Effector CD8-positive, alpha-beta T cell (primary cell): ENCODE measurements at places on chromosomes 16 and 17.

DNA sequence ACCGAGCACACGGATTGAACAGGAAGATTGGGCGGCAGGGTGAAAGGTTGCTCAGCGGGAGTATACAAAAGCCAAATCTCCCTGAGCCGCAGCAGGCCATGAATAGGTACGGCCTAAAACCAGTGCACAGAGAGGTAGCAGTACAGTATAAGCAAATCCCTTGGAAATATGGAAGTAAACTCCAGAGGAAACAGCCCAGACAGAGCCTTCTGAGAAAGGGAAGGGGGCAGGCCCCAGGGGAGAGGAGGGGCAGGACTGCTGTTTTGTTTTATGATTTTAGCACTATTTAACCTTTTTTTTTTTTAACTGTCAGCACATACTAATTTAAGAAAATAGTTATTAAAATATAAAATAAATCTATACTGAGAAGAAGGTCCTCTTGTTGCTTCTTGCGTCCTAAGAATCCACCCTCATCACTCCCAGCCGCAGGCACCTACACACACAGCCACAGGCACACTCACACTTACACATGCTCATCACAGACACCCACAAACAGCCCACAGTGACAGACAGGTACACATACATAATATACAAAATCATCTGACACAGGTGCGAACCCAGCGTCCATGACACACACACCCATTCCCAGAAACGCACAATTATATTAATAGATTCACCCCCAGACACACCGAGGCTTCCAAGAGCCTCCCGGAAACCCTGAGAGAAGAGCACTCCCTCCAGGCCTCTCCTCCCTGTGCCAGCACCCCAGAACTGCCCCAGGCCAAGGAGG is 12.8 kb downstream of the PLXDC1 start:
- DNase-seq, result no peak

- no peak for DNase-seq
These were observed 6.6 kb downstream of the KRT39 start for GRCh38 chr17:40960144-40960543.

DNA sequence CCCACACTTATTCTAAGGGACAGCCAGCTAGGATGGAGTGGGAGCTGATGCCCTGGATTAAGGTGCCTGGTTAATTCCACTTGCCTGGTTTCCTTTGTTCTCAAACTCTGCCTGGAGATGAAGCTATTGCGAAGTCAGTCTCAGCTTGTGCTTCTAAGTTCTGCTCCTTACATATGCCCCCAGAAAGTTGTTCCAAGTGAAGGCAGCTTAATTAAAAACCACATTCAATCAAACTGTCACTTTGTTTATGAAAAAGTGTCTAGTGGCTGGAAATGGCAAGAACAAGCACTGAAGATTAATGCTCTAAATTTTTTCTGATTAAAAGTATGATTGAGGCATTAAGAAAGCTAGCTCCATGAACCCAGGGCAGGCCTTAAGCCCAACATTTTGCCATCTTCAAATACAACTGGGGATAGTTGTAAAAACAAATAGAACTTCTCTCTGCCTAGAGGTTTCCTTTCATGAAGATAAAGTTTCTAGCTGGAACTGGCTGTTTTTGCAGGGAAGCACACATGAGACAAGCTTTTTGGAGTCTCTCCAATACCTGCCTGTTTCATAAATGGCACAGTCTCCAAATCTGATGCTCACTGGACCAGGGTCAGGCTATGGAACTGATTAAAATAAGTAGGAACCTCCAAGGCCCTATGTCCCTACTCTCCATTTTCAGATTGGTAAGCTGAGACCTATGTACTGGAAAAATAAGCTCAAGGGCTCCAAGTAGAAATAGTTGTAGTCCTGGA is 100.9 kb downstream of the GRIN2A start:
- DNase-seq, result no peak

GRCh38 chr17:8133941-8134340 is 10.0 kb upstream of the HES7 start:
- DNase-seq, result no peak

- DNase-seq, result no peak
These were observed 588.7 kb downstream of the CDH13 start for GRCh38 chr16:83215406-83216001.

GRCh38 chr16:50523710-50524109 is 24.5 kb upstream of the NKD1 start:
- no peak for DNase-seq

DNA sequence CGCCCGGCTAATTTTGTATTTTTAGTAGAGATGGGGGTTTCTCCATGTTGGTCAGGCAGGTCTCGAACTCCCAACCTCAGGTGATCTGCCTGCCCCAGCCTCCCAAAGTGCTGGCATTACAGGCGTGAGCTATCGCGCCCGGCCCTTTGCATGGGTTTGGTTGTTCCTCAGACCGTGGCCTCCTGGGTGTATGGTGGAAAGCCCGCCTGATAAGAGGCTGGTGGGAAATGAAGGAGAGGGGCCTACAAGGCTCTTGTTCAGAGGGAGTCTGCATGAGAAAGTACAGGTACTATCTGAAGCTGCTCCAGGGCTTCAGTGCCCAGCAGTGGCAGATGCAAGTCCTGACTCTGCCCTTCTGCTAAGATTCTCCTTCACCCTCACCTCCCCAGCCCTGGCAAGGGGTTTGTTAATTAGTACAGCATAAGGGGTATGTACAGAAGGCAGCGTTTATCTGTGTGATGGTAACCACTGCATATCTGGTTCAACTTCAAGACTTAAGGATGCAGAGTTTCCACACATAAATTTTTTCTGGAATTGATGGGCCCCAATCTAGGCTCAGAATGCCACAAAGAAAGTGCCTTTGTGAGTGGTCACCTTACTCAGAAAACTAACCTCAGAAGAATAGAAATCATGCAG is 24.2 kb downstream of the GRB7 start:
- no peak for DNase-seq

GRCh38 chr17:44097110-44097958 is 26.1 kb downstream of the HDAC5 start:
- no peak for DNase-seq

DNA sequence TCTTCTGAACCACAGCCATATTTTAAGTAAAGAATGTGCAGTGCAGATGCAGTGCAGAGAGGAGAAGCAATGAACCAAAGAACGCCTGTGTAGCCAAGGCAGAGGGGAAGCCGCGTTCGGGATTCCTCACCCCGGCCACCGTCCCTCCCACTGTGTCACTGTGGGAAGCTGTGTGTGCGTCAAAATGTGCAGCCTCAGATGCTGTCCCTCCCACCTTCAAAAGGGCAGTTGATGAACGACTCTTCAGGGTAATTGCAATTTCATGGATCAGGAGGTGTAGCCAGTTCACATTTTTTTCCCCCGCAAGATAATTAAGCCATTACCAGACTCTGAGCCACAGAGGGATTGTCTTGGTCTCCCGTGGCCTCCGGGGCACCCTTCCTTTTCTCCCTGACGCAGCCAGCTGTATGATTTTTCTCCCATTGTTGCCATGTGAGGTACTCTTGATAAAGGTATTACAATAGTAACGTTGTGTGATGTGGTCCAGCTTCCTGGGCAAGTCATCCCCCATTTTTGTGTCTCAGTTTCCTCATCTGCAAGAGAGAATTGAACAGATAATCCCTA is 190.0 kb downstream of the FOXL1 start:
- DNase-seq, result no peak

DNA sequence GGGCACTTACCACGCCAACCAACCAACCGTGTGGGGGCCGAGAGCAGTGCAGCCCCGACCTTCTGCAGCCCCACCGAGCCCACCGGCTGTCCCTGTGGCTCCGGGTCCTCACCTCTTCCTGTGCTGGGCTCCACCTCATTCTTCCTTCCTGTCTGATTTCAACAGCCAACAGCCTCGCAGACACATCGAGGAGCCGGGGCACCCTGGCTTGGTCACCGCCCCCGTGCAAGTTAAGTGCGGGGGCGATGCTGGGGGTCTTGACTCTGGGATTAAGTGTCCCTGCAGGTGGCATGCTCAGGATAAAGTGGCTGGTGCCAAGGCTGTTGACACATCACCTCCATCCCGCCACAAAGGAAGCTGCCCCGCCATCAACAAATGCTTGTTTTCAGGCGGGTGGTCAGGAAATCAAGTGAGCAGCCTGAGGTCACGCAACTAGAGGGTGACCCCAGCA is at the start of gene NLRC3:
Gene NLRC3 (minus strand): TSS at position 102 of the 451 bp plus-strand sequence. CDS start 12,367 bp downstream, outside the sequence.
- DNase-seq, result no peak

GRCh38 chr17:50520483-50520882 is 12.1 kb upstream of the EPN3 start:
- no peak for DNase-seq

DNA sequence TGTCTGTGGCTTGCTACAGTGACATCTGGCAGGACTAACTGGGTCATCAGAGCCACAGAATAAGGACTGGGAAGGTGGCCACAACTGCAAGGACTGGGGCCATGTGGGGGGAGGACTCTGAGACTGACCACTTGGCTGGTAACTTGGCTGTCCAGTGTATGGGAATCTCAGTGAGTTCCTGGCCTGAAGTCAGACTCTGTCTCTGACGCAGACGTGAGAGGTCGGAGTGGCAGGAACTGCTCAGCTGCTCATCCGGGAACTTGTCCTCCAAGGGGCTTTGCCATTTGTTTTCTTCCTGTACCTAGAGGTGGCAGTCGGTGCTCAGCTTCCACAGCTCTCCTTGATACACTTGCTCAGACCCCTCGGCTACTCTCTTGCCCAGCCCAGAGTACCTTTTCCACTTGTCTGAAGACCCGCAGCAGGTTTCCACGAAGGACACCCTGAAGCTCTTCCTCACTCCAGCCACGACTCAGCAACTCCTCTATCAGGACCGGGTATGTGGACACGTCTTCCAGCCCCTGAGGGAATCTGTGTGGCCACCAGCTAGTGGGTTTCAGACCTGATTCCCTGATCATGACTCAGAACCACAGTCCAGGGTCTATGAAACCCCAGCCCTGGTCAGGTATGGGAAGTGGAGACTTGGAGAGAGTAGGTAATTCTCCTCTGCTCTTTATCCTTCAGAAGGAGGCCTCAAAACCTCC is 7.3 kb upstream of the DPEP3 start:
- DNase-seq, result no peak

GRCh38 chr16:4058386-4058785 is 57.9 kb downstream of the ADCY9 start:
- DNase-seq, result no peak

DNA sequence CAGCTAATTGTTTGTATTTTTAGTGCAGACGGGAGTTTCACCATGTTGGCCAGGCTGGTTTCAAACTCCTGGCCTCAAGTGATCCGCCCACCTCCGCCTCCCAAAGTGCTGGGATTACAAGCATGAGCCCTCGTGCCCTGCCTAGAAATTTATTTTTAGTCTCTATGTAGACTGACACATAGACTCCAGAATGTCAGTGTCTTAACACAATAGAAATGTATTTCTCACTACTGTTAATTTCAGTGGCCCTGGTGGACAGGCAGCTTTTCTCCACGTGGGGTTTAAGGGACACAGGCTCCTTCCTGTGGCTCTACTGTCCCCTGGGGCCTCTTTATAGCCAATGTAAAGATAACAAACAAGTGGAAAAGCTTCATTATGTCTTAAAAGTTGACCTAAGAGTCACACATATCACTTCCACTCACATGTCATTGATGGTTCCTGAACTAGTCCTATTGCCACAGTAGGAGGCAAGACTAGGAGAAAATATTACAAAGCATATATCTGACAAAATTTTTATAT is 43.8 kb downstream of the COPRS start:
- no peak for DNase-seq

GRCh38 chr17:17494870-17495535 is 1.2 kb downstream of the RASD1 start:
- no peak for DNase-seq
